Kidney glomerular epithelial cell (primary cell): ENCODE measurements at places on chromosomes 2 and 18.

DNA sequence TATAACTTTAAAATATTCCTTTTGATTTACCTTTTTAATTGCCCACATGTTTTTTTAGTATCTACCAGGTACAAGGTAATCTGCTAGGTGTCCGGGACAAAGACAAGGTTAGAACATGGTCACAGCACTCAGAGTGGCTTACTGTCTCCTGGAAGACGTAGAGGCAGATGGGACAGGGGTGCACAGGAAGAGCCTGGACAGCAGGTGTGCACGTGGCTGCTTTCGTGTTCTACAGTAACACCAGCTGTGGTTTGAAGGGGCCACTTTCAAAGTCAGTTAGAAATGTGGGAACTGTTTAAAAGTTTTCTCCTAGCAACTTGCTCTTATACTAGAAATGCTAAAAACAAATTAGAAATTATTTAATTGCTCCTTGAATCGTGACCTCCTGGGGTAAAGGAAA, 102.9 kb upstream of the ALPP start:
- no peak for DNase-seq

DNA sequence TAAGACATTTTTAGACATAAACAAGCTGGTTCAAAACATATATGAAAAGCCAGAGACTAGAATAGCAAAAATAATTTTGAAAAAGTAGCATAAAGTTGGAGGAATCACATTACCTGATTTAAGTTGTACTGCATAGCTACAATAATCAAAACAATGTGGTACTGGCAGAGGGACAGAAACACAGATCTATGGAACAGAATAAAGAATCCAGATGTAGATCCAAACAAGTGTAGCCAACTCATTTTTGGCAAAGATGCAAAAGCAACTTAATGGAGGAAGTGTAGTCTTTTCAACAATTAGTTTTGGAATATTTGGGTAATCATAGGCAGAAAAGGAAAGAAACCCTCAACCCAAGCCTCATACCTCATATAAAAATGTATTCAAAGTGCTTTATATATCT, 278.7 kb upstream of the ZNF521 start:
- DNase-seq, result no peak

DNA sequence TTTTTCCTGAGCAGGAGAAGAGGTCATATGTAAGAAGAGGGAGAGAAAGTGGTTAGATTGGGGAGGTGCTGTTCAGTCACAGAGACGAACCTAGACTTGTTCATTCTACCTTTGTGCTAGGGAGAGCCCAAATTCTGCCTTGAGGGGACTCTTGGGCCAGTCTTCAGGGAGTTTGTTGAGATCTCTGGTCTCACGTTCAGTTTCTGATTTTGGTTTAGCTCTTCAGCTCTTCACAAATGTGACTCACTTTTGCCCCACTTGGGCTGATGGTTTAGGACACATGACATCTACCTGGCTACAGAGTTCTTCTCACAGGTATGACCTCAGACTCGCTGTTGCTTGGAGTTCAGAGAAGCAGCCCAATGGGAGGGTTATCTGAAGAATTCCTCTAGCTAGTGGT, 49.2 kb upstream of the DARS1 start:
- DNase-seq, result no peak

GRCh38 chr18:79221136-79221535, 151.9 kb downstream of the ATP9B start:
- DNase-seq, result no peak

DNA sequence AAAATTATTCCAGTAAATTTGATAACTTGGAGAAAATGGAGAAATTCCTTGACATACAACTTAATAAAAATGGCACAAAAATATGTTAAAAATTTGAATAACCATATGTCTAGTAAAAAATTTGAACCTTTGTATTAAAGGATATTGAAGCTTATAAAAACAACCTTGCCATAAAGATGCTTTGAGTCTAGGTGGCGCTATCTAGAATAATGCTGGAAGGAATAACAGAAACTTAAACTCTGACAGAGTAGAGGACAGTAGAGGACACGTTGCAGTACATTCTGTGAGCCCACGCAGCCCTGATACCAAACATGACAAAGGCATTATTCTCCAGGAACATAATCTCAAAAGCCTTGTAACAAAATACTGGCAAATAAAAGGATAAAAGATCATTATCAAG, 44.7 kb upstream of the ALKAL2 start:
- DNase-seq, result no peak

DNA sequence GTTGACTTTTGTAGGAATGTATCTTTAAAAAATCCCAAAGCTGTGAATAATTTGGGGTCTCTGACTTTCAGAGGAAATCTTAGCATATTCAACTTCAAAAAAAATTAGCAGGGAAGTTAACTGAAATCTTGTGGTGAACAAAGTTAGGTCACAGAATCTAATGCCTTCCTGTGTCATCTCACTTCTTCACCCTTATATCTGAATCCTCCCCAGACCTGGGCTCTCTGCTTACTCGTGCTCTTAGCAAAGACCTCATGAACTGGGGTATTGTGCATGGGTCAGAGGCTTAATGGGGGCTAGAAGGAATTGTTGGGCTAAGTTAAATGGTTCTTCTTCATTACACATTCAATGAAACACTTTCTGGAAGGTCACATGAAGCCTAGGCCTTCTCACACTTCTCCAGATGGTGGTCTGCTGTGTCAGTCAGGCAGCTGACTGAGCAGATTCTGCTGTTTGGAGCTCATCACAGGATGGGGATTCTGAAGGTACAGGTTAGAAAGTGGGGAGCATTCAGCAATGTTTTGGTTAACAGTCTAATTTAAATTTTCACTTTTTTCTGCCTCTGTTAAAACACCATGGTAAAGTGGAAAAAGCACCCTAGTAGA, 131.3 kb downstream of the SUCLG1 start:
- DNase-seq, result no peak

DNA sequence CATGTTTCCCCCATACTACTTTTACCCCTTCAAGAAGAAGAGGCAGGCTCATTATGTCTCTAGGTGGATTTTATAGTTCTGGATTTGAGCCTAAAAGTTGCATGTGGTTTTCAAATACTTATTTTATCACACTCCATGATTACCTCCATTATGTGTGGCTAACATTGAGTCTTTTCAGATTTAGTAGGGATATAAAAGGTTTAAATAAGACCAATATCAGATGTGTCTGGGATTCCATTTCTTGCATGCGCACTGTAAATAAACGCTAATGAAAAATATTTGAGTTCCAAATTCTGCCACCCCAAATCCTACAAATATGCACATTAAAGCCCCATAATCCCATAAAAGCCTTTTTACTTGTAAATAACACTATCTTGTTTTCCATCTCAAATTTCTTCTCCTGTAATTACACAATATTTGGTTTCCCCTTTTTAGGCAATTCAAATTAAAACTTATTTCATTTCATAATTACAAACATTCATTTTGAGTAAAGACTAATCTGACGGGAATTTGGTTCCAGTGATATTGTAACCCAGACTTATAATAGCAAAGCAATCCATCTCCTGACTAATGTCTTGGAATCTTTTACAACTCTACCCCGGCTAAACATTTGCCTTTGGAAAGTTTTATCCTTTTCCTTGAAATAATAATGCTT, 600.0 kb downstream of the SLC4A3 start:
- DNase-seq, result peak; percentile 49

DNA sequence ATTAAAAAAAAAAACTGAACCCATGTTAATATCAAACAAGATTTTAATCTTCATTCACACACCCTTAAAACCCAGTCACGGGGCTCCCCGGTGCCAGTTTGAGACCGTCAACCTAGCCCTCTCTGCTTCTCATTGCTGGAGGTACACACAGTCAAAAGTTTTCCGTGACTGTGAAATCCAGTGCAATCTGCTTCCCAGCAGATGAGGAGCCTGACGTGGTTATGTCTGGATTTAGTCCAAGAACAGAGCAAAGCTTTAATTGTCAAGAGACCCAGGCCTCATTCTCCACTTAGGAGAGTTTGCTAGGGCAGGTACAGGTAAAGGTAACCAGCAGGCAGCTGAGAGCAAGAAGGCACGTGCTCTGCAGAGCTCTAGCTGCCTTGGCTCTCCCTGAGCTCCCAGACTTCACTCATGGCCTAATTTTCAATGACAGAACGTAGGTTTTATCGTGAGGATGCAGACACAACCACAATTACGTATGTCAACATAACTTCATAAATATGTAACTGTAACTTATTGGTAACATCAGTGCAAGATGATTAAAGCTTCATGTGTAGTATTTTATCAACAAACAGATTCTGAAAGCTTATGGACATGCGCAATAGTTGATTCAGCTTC, 56.3 kb downstream of the SLC16A14 start:
- DNase-seq, result no peak

DNA sequence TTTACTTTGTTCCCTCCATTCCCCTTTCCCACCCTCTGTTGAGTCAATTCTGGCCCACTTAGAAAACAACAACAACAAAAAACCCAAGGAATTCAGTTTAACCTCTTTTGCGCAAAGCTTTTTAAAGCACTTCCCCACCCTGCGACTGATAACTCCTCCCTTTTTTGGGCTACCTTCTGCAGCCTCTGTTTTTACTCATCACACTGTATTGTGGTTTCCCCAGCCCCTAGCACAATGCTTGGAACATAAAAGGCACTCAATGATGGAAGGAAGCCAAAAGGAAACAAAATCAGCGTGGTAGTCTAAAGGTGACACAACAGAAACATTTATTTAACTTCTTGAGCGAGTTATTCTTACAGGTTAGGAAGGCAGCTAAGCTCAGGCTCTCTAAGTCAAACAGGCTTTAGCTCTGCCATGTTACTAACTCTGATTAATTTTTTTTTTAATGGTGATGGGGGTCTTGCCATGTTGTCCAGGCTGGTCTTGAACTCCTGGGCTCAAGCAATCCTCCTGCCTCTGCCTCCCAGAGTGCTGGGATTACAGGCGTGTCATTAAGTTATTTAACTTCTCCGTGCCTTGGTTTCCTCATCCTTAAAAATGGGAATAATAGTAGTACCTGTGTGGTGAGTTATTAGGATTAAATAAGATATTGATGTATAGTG, 1.3 kb downstream of the CEP68 start:
- DNase-seq, result no peak
